Dermis blood vessel endothelial cell (primary cell): ENCODE measurements at places on chromosomes 13 and 19. TPM values are rescaled to one million over a fixed set of nuclear protein-coding genes. Genes with fewer than 3 reads are reported as not detected.

UHRF1 gene
- 22.0 and 55.7 TPM in 2 replicates for total RNA-seq

TEX101 gene
- total RNA-seq, result not detected in 2 replicates

C5AR2 gene
- under 0.01 and 0.05 TPM in 2 replicates for total RNA-seq

DAND5 gene
- total RNA-seq, result 0.09 and 0.17 TPM in 2 replicates

CALR3 gene
- not detected in 2 replicates for total RNA-seq
